Activated CD4-positive, alpha-beta T cell treated with anti-CD3 and anti-CD28 coated beads, Interleukin-2, Interleukin-4, amounts not matched to agents 100 ng/mL and 50 ng/mL, durations not matched to agents 16 hours and 8 hours (primary cell): ENCODE measurements at places on chromosomes 6 and 20.

- DNase-seq, result no peak
Observed at GRCh38 chr20:1784586-1784985, 110.6 kb upstream of the SIRPA start.

DNA sequence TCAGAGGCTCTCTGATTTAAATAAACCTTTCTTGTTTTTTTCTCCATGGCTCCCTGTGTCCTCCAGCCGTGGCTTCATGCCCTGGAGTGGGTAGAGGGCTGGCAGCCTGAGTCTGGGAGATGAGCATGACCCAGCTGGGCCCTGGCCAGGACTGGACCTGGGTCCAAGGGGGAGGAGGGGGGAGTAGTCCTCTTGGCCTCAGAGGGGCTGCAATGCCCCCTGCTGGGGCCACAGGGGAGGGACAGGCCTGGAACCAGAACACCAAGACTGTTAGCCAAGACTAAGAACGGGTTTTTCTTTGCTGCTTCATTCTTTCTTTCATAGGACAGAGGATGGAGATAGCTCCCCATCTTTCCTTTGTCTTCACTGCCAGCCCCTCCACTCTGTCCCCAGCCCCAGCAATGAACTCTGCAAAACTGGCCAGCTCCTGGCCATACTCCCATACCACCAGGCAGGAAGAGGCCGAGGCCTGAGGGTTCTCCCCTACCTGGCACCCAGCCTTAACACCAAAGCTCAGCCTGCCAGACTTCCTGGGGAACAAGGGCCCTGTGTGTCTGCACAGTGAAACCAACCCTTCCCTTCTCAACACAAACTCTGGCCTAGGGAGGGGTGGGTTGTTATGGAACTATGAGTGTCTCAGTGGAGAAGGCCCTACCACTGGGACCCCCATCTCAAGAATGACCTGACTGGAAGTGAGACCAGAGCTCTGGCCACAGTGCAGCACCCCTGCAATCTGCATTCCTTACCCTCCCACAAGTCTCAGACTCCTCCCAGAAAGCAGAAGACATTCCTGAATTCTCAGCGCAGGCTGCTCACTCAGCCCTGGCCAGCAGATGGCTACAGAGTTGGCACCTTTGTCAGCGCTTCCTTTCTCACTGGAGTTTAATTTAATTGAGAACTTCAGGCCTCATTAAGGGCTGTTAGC lies 11.0 kb downstream of the SLC29A1 start:
- DNase-seq, result no peak

GRCh38 chr6:97150932-97151331 lies 132.1 kb downstream of the MMS22L start:
- DNase-seq, result no peak

GRCh38 chr6:97023982-97024381 lies 99.5 kb downstream of the KLHL32 start:
- no peak for DNase-seq

GRCh38 chr20:4956200-4956810 lies 45.0 kb downstream of the SLC23A2 start:
- DNase-seq, result peak; percentile 59

DNA sequence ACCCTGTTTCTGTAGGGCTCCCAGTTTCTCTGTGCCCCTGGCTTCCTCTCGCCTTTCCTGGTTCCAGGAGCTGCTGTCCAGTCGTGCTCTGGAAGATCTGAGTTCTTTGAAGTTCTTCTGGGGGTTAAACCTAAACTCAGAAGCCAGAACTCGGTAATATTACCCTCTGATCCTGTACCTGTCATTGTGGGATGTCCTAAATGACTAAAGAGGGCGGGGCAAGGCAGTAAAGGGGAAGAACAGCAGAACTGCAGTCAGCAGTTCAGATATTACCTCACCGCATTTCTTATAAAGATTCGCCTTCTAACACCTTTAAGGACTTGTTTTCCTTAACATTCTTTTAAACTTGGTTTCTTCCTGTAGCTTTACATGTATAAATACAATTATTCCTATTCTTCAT lies 63.9 kb downstream of the FAM120B start:
- DNase-seq, result peak; percentile 57

- DNase-seq, result no peak
Observed at GRCh38 chr6:168313431-168314011, 6.1 kb downstream of the DACT2 start.

GRCh38 chr20:32482442-32483261 lies 102.5 kb downstream of the NOL4L start:
- DNase-seq, result no peak

- no peak for DNase-seq
Observed at GRCh38 chr6:112030961-112031660, 22.8 kb upstream of the CCN6 start.

DNA sequence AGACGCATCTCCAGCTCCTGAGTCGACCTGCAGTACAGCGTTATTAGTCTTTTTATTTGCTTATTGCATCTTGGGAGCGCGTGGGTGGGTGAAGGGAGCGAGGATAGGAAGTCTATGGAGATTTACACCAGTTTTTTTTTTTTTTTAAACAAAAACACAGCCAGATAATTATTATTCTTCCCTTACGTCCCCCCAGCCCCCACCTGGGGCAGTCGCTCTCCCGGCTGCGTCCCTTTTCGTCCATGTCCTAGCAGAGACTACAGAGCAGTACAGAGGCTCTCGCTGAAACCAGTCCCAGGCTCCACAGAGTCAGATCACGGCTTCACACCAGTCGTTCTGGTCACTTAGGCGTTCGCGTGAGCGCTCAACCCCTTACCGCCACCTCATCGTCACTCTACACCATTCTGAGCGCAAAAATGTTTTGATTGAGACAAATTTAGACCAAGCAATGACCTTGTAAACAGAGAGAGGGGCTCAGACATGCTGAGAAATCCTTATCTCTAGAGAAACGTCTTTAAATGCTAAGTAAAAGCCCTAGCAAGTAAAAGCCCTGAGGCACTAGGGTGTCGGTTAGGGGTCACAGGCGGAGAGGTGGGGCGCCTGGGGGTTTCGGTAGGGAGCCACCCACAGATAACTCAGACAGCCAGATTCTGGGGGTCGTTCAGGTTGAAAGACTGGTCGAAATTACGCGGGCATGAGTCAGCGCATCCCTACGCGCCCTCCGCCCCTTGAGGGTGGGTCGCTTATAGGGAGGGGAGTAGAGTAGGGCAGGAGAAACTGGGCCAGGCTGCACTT lies 975 bp upstream of the PPT2 start:
- DNase-seq, result no peak

- DNase-seq, result no peak
Observed at GRCh38 chr20:3465301-3465700, 5.5 kb upstream of the ATRN start.

- DNase-seq, result no peak
Observed at GRCh38 chr20:60993433-60994044, 258.5 kb upstream of the CDH4 start.

DNA sequence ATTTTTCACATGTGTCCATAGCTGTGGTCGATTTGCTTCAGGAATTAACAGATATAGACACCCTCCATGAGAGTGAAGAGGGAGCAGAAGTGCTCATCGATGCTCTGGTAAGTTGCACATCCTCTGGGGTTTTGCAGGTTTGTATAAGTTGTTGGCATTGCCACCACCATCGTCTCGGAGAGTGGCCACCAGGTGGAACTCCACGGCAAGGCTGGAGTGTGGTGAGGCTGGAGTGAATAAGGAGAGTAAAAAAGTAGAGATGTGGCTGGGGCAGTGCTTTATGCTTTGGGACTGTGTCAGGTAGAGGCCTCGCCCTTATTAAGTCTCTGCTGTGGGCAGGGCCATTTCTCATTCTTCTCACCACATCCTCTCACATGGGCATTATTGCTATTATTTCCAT lies 63.7 kb downstream of the CTNNBL1 start:
- DNase-seq, result no peak

DNA sequence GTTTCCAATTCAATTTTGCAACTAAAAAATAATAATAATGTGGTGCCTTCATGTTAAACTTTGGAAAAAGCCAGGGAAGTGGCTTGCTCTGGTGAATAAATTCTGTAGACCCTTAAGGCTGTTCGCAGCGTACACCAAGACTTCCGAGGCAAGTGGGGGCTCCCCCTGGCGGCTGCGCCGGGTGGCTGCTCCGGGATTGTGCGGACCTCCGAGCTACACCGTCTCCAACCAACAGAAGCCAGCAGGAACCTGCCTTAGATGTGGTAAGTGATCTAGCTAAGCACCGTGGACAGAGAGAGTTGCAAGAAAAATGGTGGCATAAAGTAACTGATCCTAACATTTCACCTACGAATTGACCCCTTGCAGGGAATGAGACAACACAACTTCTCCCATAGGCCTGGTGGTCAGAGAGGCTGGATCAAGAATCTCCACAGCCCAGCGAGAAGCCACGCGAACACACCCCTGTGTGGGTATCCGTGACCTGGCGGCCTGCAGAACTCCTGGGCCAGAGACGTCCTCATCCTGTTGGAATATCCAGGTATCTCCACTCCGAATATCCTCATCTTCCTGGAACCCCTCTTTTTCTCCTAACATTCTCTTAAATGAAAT lies 69.6 kb downstream of the TBXT start:
- peak; percentile 64 for DNase-seq

DNA sequence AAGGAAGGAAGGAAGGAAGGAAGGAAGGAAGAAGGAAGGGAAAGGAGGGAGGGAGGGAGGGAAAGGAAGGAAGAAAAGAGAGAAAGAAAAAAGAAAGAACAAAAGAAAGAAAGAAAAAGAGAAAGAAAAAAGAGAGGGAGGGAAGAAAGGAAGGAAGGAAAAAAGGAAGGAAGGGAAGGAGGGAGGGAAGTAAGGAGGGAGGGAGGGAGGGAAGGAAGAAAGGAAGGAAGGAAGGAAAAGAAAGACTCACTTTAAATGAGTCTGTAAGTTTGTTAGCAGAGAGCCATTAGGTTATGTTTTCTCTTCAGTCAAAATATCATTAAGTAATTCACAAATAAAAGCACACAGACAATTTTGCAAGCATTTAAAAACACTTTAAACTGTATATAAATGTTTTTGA lies 44.0 kb upstream of the SASH1 start:
- DNase-seq, result no peak

DNA sequence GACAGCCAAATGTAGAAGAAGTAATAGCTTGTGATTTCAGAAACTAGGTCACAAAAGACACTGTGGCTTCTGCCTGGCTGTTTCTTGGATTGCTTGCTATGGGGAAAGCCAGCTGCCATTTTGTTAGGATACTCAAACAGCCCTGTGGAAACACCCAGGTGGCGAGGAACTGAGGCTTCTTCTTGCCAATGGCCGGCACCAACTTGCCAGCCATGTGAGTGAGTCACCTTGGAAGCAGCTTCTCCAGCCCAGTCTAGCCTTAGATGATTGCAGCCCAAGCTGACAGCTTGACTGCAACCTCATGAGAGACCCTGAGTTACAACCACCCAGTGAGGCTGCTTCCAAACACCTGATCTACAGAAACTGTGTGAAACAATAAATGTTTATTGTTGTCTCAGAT lies 11.9 kb upstream of the KIAA1755 start:
- DNase-seq, result no peak

- no peak for DNase-seq
Observed at GRCh38 chr6:83113258-83113657, 45.8 kb downstream of the DOP1A start.

GRCh38 chr6:144181639-144182038 lies 31.3 kb downstream of the STX11 start:
- no peak for DNase-seq

DNA sequence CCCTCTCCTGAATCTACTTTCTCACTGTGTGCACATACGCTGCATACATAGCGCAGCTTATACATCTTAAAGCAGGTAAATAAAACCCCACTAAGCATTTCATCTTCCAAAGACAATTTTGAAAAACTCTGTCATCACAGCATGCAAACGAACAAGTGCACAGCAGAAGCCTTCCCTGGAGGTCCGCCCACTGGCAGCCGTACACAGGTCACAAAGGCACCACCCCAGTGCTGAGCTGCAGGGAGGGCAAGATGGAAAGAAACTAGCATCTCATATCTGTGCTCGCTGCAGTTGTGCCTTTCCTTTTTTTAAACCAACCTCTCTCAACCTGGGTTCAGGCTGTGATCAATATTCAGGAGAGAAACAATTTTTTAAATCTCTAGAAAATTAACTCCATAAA lies 73.3 kb downstream of the HUS1B start:
- no peak for DNase-seq

GRCh38 chr20:35398660-35399144 lies 13.1 kb downstream of the UQCC1 start:
- no peak for DNase-seq

GRCh38 chr20:41334036-41334435 lies 6.6 kb upstream of the LPIN3 start:
- no peak for DNase-seq

DNA sequence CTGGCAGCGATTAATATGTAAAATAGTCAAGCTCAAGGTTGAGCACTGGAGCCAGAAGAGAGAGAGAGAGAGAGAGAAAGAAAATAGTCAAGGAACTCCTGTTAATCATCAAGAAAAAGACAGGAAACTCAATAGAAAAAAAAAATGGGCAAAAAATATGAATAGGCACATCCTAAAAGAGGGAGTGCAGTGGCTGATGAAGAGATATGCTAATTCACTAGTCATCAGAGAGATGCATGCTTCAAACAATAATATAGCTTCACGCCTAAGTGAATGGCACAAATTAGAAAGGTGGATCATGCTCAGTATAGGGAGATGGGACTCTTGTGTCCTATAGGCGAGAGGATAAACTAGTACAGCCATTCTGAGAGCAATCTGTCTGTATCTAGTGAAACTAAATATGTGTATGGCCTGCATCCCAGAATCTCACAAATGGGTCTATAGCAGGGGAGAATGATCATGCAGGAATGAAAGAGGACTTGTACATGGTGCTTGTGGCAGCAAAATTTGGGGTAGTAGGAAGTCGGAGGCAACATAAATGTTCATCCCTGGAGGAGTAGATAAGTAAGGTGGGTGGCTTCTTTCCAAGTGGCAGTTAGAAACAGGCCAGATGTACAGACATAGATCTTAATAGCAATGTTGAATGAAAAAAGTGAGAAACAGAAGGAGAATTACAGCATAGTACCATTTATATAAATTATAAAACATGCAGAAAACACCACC lies 176.8 kb downstream of the VEGFA start:
- no peak for DNase-seq

- no peak for DNase-seq
Observed at GRCh38 chr6:14896475-14896874, 349.4 kb upstream of the JARID2 start.

GRCh38 chr20:45810191-45810970 lies 2.1 kb upstream of the UBE2C start:
- DNase-seq, result no peak

GRCh38 chr6:153668758-153669157 lies 370.3 kb upstream of the OPRM1 start:
- no peak for DNase-seq

DNA sequence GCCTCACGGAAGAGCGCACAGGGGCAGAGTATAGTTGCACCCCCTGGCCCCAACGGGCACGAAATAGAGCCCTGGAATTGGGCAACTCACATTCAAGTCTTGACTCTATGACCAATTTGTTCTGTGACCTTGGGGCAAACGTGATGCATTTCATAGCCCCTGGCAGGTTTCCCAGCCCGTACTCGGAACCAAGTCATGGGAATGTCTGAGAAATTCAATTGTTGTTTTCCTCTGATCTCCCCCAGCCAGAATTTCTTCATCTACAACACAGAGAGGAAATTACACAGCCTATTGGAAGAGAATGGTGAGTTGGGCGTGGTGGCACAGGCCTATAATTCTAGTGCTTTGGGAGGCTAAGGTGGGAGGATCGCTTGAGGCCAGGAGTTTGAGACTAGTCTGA lies 322.3 kb upstream of the SULF2 start:
- no peak for DNase-seq

GRCh38 chr6:111254004-111254778 lies 166.9 kb downstream of the SLC16A10 start:
- DNase-seq, result no peak

- DNase-seq, result peak; percentile 19
Observed at GRCh38 chr6:13194852-13195251, 133.5 kb downstream of the TBC1D7 start.
